Activated CD4-positive, alpha-beta T cell treated with anti-CD3 and anti-CD28 coated beads, Interleukin-2, amount 10 ng/mL, durations not matched to agents 24 days and 14 days (primary cell): ENCODE measurements at places on chromosomes 3 and 15. TPM values are rescaled to one million over a fixed set of nuclear protein-coding genes. Genes with fewer than 3 reads are reported as not detected.

The WDR49 gene
- 0.09 and 0.12 TPM in 2 replicates for total RNA-seq

GRCh38 chr3:189324538-189325138 lies 152.9 kb downstream of the TPRG1 start:
- DNase-seq: peak; percentile 96

GRCh38 chr15:100914876-100915275 lies 4.3 kb upstream of the LRRK1 start:
- no peak for DNase-seq

GRCh38 chr15:74262625-74263024 lies 26.5 kb downstream of the CCDC33 start:
- DNase-seq: no peak

- DNase-seq: no peak
Observed at GRCh38 chr15:89475661-89476060, 20.7 kb downstream of the RHCG start.

GRCh38 chr3:194312743-194313281 lies 38.3 kb downstream of the CPN2 start:
- no peak for DNase-seq

DNA sequence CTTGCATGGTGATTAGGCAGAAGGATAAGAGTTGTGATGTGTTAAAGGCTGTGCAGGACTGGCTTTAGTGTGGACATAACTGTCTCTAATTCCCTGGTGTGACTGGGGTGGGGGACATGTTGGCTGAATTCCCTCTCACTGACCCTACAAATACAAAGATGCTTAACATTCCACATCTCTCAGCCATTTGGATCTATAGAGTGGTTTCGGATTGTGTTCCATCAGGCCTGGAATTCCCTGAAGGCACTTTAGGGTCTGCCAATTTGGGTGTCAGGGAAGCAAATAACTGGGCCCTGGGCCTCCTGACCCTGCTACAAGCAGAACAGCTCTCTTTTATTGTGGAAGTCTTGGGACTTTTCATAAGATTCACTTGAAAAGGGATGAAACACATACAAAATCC lies 56.2 kb downstream of the ARHGEF26 start:
- DNase-seq: no peak

The CATSPER2 gene
- 8.9 and 10.0 TPM in 2 replicates for total RNA-seq

The KNL1 gene
- 25.3 and 25.6 TPM in 2 replicates for total RNA-seq

DNA sequence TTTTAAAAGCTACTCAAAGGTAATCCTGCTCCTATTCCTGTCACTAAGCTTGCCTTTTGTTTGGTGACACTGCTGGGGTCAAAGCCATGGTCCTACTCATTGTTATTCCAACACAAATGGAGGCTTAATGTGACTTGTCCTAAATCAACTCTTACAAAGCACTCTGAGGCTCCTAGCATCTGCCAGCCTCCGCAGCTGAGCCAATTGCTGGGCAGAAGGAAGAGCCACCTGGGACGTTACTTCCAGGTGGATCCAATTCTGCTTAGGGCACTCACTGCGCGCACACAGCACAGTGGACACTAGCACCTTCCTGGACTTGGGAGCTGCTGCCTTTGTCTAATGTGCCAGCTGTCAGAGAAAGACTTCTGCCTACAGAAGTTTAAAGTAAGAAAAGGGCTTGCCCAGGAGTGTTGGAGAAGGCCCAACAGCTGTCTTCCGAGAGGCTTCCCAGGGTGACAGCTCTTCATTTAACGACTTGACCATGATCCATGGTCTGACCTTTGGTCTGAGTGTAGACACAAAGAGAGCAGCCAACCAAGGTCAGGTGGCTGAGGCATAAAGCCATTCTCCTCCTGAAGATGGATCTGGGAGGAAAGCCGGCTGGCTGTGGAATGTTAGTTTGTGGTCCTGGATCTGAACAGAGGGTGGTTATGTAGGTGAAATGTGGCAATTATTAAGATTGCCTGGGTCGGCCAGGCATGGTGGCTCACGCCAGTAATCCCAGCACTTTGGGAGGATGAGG lies 102.2 kb downstream of the AQP9 start:
- DNase-seq: no peak

The GRIP2 gene
- total RNA-seq: not detected in 2 replicates

The ZMYND10 gene
- total RNA-seq: 1.2 and 1.3 TPM in 2 replicates

DNA sequence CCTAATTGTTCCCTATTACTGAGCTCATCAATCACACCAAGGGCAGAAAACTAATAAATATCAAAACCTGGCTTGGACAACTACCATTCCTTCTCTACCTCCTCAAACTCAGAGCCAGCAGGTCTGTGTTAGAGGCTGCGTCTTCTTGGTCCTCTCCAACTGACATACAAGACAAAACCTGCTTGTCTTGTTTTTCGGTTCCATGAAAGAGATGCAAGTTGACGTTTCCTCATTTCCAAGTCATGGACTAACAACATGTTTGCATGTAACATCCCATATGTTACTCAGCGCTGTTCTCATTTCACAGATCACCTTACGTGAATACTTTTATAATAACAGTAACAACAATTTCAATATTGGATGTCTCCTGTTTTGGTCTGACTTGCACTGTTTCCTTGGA lies 110.9 kb downstream of the LMLN start:
- DNase-seq: no peak

The POC1A gene
- 23.2 and 24.1 TPM in 2 replicates for total RNA-seq

- DNase-seq: no peak
Observed at GRCh38 chr15:85607842-85608241, 186.9 kb downstream of the KLHL25 start.

- no peak for DNase-seq
Observed at GRCh38 chr15:47477341-47477740, 240.0 kb upstream of the SEMA6D start.

DNA sequence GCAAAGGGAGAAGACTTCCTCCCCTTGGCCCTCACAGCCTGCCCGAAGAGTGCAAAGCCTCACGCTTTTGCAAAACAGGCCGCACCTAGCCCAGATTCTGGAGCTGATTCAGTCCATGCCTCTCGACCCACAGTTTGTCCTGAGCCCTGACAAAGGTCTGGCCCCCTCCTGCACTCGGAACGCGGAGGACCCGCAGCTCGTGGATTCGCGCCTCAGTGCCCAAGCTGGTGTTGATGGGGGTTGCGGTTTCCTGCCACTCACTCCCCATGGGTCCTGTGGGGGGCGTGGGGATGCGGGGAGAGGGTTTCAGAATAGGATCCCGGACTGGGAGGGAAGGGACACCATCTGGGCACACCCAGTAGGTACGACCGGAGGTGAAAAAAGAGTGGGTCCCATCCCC lies 594 bp upstream of the CRABP1 start:
- DNase-seq: no peak

GRCh38 chr3:105730801-105731354 lies 137.9 kb downstream of the CBLB start:
- no peak for DNase-seq

The CD200R1L gene
- total RNA-seq: not detected in 2 replicates

GRCh38 chr15:100515758-100516157 lies 13.0 kb downstream of the CERS3 start:
- no peak for DNase-seq

- DNase-seq: no peak
Observed at GRCh38 chr3:15959434-15959811, 161.6 kb upstream of the ANKRD28 start.
